Amniotic stem cell (primary cell): ENCODE measurements at places on chromosomes 5 and 9.
A peak's percentile ranks its signal among the peaks of the same experiment; 100 is the strongest.

DNA sequence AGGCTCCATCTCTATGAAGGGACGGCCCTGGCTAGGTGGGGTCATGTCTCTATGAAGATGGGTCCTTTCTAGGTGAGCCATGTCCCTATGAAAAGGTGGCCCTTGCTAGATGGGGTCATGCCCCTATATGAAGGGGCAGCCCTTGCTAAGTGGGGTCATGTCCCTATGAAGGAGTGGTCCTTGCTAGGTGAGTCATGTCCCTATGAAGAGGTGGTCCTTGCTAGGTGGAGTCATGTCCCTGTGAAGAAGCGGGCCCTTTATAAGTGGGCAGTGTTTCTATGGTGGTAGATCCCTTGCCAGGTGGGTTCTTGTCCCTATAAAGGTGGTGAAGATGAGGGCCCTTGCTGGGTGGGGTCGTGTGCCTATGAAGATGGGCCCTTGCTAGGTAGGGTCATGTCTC, 283.0 kb upstream of the IRX2 start:
- no peak for DNase-seq

GRCh38 chr5:31452314-31452713, 79.6 kb downstream of the DROSHA start:
- DNase-seq: no peak

DNA sequence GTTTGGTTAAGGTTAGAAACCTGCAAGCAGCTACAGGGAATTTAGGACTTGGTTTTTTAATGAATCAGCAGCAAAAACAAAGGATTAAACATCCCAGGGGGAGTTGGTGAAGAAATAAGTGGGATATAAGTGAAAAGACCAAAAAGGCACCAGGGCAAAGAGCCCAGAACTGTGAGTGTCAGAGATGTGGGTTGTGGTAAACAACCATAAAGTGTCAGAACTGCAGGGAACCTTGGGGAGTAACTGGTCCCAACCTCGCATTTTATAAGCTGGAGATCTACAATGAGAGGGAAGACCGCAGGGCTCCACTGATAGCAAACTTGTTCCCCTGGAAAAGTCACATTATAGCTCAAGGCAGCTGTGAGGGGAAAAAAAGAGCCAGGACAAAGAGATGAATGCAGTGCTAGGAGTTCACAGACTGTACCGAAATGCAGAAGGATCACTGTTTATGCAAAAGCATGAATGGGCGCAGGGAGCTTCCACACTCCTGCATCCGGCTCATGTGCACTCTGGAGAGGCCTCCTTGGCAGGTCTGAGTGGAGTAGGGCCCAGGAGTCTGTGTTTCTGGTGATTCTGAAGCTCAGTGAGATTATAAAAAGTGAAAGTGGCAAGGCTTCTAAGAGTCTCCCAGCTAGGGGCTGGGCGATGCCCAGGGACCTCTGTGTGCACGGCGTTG, 156.3 kb downstream of the GOLPH3 start:
- no peak for DNase-seq

DNA sequence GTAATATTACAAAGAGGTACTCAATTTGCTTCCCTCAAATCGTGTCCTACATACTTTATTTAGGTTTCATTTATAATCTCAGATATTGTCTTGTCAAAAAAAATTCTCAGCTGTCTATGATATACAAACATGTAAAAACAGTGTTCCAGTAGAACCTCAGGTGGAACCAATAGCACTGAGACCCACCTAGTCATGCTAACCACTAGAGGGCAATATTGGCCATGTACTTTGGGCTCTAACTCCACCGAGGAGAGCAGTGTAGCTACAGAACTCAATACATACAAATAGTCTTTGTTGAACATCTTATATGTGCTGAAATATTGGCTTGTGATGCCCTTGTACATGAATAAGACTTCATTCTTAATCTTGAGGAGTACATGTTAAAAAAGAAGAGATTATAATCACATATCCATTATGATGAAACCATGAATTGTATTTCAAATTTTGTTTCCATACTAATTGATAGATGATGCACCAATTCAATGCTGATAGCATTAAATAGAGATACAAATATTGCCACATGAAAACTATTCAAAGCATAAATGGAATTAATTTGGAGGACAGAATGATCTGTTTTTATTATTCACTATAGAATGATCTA, 71.2 kb upstream of the CNTLN start:
- peak; percentile 16 for DNase-seq

DNA sequence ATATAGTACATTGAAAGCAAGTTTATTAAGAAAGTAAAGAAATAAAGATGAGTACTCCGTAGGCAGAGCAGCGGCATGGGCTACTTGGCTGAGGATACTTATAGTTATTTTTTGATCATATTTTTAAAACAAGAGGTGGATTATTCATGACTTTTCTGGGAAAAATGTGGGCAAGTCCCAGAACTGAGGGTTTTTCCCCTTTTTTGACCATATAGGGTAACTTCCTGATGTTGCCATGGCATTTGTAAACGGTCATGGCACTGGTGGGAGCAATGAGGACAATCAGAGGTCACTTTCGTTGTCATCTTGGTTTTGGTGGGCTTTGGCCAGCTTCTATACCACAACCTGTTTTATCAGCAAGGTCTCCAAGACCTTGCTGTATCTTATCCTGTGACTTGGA, 5.2 kb upstream of the BASP1 start:
- DNase-seq: no peak

- no peak for DNase-seq
Observed at GRCh38 chr9:97892421-97892820, 29.9 kb downstream of the TRMO start.

DNA sequence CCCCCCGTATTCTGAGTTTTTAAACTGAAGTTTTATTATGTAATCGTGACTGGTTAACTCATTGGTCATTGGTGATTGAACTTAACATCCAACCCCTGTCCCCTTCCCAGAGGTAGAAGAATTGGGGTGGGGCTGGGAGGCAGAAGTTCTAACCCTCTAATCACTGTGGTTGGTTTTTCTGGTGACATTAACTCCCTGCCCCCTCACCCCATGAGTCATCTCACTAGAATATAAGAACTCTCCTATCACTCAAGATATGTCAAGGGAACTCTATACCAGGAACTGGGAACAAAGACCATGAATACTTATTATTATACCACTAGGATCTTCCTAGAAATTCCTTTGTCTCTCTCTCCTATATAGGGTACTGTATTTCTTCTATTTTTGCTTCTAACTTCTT, 52.3 kb upstream of the CAVIN4 start:
- DNase-seq: no peak

GRCh38 chr9:70883056-70883455, 238.4 kb downstream of the TRPM3 start:
- DNase-seq: no peak

GRCh38 chr5:125484272-125484741, 737.9 kb upstream of the ZNF608 start:
- DNase-seq: no peak

- no peak for DNase-seq
Observed at GRCh38 chr9:84667571-84668195, 1.8 kb upstream of the NTRK2 start.

- no peak for DNase-seq
Observed at GRCh38 chr5:154367101-154367500, 78.7 kb upstream of the SAP30L start.

GRCh38 chr5:85938201-85938600, 679.5 kb upstream of the COX7C start:
- DNase-seq: no peak

DNA sequence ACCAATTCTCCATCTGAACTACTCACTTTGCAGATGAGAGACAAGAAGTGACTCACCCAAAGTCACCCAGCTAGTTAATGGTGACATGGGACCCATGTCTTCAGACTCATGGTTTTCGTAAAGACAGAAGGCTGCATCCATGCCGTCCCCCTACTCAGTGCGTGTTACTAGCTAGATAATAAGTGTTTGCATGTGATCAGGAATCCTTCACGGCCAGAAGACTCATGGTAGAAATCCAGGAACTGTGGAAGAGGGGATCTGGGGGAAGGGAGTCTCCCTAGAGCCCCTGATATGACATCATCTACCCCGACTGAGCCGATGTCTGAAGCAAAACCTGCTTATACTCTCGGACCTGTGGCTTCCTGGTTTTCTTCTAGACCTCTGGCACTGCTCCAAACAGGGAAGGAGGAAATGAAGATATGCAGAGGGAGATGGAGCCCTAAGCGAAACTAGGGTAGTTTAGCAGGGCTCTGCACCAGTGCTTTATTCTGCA, 3.3 kb downstream of the RNF183 start:
- no peak for DNase-seq

GRCh38 chr9:79013715-79014610, 557.8 kb upstream of the TLE4 start:
- DNase-seq: no peak

DNA sequence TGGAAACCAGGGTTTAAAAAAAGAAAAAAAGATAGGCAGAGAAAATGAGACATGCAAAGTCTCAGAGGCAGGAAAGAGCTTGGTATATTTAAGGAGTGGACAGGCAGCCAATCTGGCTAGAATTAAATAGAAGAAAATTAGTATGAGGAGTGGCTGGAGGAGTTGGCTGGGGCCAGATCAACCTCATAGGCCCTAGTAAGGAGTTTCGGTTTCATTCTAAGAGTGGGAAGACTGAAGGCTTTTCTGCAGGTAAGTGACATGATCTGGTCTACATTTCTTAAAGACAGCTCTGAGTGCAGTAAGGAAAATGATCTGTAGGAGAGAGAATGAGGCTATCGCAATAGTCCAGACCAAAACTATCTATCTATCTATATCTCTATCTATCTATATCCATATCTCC, 27.5 kb downstream of the ADRB2 start:
- no peak for DNase-seq

- no peak for DNase-seq
Observed at GRCh38 chr9:86168256-86168655, 68.9 kb upstream of the GOLM1 start.

DNA sequence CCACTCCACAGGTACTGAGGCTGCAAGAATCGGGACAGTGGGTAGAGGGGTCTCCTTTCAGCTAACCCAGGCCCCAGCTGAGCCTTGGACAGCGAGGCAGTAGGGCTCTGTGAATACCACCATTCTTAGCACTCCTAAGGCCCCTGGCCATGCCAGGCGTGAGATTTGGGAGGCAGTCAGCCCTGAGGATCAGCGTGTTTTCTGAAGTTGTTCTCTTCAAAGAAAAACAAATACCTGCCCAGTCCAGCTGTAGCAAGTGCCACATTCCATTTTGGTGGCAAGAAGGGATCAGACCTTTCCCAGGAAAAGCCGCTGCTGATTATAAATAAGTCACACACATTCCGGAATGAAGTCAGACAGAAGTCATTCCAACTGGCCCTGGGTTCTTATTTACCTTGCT, 47.8 kb downstream of the RALGPS1 start:
- no peak for DNase-seq

- DNase-seq: no peak
Observed at GRCh38 chr9:32647671-32648070, 12.2 kb upstream of the TAF1L start.

GRCh38 chr5:55771175-55771655, 33.4 kb downstream of the DDX4 start:
- DNase-seq: no peak

DNA sequence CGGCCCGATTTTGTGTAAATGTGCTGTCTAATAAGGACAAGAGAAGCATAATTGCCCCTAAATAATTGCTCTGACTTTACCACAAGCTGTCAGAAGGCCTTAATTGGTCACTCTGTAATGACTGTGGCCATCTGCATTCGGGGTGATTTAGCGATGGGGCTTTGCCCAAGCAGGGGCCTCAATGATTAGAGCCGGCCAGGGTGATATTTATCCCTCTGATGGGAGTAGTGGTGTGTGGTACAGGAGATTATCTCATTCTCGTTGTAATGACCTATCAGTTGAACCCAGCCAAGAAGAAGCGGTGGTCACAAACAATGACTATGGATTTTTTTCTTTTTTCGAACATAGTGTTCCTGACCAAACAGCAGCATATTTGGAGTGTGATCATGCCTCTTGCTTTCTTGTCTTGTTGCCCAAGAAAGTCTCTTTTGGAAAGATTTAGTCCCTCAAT, 72.0 kb upstream of the SAP30L start:
- no peak for DNase-seq

DNA sequence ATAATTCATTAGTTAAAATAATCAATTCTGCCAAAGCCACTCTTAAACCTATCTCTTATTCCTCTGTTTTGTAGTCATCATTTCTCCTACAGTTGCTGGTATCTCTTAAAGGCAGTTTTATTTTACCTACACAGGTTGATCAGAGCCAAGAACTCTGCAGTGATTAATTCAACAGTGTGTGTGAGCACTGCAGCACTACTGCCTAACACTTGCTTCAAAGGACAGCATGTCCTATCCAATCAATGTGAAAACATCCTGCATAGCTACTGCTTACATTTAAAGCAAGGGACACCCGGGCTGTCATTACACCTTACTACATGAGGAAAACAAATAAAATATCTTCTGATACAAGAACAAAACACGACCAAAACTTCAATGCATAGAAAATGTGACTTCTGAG, 45.1 kb upstream of the HK3 start:
- DNase-seq: no peak

DNA sequence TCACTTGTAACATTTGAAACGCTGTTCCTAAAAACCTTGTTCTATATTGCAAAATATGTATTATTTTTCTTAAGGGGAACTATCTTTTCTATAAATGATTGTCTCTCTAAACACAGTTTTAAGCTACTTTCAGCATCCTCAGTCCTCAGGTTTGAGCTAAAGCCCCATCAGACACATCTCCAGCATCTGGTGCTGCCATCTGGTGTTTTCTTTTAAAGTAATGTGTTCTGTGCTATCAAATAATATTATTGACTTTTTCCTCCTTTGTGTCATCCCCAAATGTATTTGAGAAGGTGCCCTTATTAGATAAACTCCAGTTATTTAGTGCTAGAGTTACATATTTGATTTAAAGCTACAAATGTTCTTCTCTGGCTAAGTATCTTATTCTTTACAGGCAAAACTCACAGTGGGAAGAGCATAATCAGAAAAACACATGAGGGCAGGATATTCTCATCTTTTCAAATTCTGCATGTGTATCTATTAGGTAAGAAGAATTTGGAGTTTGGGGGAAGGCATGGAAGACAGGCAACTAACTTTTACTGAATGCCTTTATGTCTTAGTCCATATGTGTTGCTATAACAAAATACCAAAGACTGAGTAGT, 27.5 kb downstream of the ZNF474 start:
- peak; percentile 53 for DNase-seq

GRCh38 chr5:88390481-88390880, 121.8 kb upstream of the TMEM161B start:
- DNase-seq: no peak

DNA sequence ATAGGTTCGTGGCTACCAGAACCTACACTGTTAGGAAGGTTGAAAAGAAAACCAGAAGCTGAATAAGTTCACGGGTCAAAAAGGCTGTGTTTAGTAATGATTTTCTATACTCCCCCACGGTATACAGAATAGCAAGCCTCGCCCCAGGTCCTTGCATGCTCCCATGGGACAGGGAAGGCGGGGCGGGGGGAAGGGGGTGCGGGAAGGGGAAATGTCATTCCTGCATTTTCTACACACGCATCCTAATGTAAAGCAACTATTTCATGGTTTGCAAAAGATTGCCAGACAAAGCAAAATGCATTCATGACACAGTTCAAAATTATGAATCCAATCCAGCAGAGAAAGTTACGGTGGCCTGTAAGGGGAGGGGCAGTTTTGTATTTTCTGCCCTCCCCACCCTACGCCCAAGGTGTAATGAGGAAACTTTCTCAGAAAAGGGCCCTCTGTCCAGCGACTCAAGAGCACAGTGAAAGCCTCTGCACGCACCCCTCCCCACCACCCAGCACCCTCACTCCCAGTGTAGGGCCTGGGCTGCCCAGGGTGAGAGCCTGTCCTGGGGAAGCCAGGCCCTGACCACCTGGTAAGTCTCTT, 105.2 kb downstream of the ROR2 start:
- DNase-seq: no peak

GRCh38 chr9:16143947-16144890, 591.4 kb downstream of the CCDC171 start:
- no peak for DNase-seq
